Motor neuron (in vitro differentiated cells): ENCODE measurements at places on chromosomes 6 and 20. TPM values are rescaled to one million over a fixed set of nuclear protein-coding genes. Genes with fewer than 3 reads are reported as not detected.

HLA-DQA1 gene
- 0.06 TPM in 1 of 2 replicates, not detected in the other for total RNA-seq

GSTA2 gene
- not detected in 2 replicates for total RNA-seq

CST1 gene
- not detected in 2 replicates for total RNA-seq

- ATAC-seq, result no peak
Observed at GRCh38 chr6:7041511-7042026, 66.2 kb upstream of the RREB1 start.

GRCh38 chr6:72784581-72784980 lies 162.7 kb downstream of the KCNQ5 start:
- no peak for ATAC-seq

DNA sequence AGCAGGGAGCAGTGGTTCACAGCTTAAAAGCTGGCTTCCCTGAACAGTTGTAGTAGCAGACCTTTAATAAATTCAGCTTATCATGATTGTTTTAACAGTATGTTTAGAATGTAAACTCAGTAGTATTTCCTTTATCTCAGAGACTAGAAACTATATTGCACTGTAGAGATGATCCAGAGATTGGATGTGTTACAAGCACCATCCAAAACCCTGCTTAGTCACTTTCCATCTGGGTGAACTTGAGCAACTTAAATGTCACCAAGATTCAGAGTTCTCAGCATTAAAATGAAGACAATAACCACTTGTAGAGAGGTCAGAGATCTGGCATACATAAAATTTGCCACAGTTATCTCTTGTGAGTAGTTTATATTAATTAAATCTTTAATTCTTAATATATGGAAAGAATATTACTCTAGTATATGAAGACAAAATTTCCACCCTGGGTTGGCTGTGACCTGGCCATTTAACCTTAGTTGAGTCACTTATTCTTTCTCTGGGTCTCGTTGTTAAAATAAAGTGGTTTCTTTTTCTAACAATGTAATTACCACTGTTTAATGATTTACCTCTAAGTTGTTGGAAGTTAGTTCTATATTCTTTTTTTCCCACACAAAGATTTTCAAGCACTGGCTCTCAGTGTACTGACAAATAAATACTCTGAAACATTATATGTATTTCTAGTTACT lies 239.2 kb upstream of the FKBP1C start:
- ATAC-seq, result no peak

GRCh38 chr20:58555078-58555765 lies 40.0 kb upstream of the APCDD1L start:
- peak; percentile 64 for ATAC-seq

DNA sequence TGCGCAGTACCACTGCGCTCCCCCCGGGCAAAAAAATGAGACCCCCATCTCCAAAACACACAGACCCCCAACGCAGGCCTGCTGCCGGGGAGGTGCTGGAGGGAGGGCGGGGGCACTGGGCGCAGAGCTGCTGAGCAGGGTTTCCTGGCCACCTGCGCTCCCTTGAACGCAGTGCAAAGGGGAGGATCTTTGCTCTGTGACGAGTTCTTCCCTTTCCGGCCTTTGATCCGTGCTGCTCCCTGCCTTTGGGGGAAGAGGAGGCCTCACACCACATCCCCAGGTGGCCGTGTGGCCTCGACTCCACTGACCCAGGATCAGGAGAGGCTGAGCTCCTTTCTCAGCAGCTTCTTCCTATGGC lies 8.9 kb upstream of the COL20A1 start:
- ATAC-seq, result peak; percentile 0

DNA sequence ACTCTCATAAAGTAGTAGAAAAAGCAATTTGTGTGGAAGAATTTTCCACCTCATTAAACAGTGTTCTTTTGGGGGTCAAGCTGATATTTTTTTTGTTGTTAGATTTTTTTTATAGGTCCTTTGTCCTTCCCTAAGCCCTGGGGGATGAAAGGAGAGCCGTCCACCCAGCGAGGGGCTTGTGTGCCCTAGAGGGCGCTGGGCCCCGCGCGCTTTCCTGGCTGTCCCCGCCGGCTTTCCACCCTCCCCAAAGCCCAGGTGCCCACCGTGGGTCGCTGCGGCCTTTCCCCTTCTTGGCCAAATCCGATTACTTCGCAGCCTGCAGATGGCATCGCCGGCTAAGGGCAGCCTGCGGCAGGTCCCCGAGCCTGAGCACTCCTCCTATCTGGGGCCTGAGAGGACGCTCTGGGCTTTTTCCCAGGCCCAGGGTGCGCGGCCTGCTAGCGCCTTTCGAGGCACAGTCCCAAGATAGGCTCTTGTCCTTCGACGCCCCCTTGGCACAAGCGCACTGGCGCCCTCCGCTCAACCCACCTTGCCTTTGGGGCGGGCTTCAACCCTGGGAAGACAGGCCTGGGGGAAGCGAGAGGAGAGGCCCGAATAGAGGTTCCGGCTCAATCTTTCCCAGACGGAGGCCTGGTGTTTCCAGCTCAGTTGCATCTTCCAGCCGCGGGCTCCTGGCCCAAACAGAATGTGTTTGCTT lies 33.6 kb downstream of the TFAP2A start:
- no peak for ATAC-seq

DNA sequence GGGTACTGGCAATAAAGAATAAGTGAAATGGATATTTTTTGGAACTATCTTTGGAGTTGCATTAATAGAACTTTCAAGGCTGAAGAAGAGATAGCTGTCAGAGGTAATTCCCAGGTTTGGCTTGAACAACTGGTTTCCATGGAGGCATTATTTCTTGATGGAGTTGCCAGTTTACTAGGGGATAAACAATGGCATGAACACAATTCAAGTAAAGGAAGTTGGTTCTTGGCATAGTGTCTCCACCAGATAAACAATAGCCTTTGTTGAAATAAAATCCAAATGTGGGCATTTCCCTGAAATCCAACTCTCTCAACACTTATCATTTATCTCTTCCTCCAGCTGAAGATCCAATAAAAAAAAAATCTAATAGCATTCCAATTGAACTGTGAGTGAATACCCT lies 454.9 kb downstream of the C6orf118 start:
- no peak for ATAC-seq

GRCh38 chr6:78593898-78594667 lies 273.3 kb upstream of the IRAK1BP1 start:
- no peak for ATAC-seq

- no peak for ATAC-seq
Observed at GRCh38 chr6:15426395-15426794, 180.5 kb downstream of the JARID2 start.

DNA sequence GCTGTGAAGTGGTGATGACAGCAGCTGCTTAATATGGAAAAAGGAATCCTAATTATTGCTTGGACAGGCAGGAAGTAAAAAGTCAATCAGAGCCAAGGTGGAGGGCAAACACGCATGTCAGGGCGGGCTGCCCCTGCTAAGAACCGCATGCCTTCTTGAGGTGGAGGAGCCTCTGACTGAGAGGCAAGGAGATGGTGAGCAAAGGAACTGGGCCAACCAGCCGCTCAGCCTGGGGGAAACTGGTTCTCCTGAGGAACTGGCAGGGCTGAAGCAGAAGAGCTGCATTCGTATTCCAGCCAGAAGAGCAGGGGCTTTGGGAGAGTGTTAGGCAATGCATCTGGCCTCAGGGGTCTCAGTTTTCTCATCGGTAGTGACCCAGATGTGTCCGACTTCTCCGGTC lies 13.1 kb upstream of the MLN start:
- ATAC-seq, result no peak

GRCh38 chr6:163165155-163165910 lies 249.2 kb upstream of the QKI start:
- ATAC-seq, result no peak
